ENCODE measurements at places on chromosomes 5 and 9. TPM values are rescaled to one million over a fixed set of nuclear protein-coding genes. Genes with fewer than 3 reads are reported as not detected.

KLF9 gene
- total RNA-seq: 74.5 TPM

TAS2R1 gene
- total RNA-seq: not detected

SPINK1 gene
- total RNA-seq: not detected

SNCAIP gene
- total RNA-seq: 1.6 TPM

PRXL2C gene
- total RNA-seq: 12.0 TPM

TOR4A gene
- total RNA-seq: 13.2 TPM

ZNF454 gene
- 2.9 TPM for total RNA-seq

NR5A1 gene
- total RNA-seq: not detected

SPATA31A3 gene
- total RNA-seq: not detected

WDR38 gene
- total RNA-seq: not detected

SV2C gene
- 0.88 TPM for total RNA-seq

C8G gene
- total RNA-seq: 1.3 TPM

SPINK4 gene
- not detected for total RNA-seq

DEPDC1B gene
- total RNA-seq: 0.54 TPM

IL3 gene
- total RNA-seq: not detected

OR1J2 gene
- not detected for total RNA-seq

ECM2 gene
- 14.8 TPM for total RNA-seq

GRIA1 gene
- total RNA-seq: 0.44 TPM

BNC2 gene
- total RNA-seq: 114 TPM

TAF1L gene
- total RNA-seq: not detected

SLC36A3 gene
- not detected for total RNA-seq

PCDHGA12 gene
- total RNA-seq: 7.1 TPM

TMEM232 gene
- 3.2 TPM for total RNA-seq

ACTBL2 gene
- total RNA-seq: not detected

GHR gene
- 20.7 TPM for total RNA-seq

SPATA31C1 gene
- total RNA-seq: not detected

TUT7 gene
- total RNA-seq: 17.0 TPM

GFI1B gene
- 0.34 TPM for total RNA-seq

RNF183 gene
- total RNA-seq: not detected

ERAP2 gene
- total RNA-seq: 7.0 TPM

FER gene
- total RNA-seq: 19.2 TPM

INIP gene
- 19.2 TPM for total RNA-seq

SPZ1 gene
- not detected for total RNA-seq

KLF4 gene
- 37.0 TPM for total RNA-seq

LRRC26 gene
- not detected for total RNA-seq

PPP1R26 gene
- 18.7 TPM for total RNA-seq

GLE1 gene
- total RNA-seq: 15.7 TPM

DMGDH gene
- total RNA-seq: 7.0 TPM

IER5L gene
- 8.7 TPM for total RNA-seq

CBY3 gene
- not detected for total RNA-seq

CDO1 gene
- 12.2 TPM for total RNA-seq

GARNL3 gene
- total RNA-seq: 16.4 TPM

FYB1 gene
- total RNA-seq: 6.5 TPM

SLC6A19 gene
- not detected for total RNA-seq
